ENCODE measurements at places on chromosomes 5 and 9. TPM values are rescaled to one million over a fixed set of nuclear protein-coding genes. Genes with fewer than 3 reads are reported as not detected.

DNA sequence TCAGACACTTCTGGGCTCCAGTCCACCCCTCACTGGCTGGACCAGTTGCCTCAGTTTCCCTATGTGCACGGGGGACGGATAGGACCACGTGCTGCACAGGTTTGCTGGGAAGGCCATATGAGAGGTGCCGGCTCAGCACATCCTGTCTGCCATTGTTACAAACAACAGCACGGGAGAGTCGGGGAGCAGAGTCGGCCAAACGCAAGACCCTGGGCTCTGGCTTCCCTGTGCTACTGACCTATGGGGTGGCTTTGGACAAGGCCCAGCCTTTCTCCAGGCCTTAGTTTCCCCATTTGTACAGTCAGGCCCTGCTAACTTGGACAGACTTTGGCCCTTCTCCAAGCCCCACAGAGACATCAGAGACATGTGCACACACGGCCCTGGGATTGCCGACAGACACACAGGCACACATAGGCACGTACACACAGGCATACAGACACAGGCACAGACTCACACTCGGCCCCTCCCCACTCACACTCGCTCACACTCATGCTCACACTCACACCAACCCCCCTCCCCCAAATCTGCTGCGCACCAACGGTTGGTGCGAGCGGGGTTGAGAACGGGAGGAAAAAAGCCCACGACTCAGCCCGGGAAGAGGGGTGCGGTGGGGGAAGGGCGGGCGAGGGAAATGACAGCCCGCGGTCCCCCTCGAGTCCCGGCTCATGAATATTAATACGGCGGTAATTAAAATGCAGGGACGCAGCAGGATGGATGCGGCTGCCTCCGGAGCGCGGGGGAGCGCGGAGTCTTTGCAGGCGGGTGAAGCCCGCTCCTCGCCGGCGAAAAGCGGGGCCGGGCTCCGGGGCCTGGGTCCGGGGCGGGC lies 133.0 kb downstream of the C9orf50 start:
- peak; percentile 45 for DNase-seq

GRCh38 chr9:128011071-128011817 lies 30.5 kb upstream of the EEIG1 start:
- DNase-seq = no peak

GRCh38 chr9:28821240-28821639 lies 1248.0 kb upstream of the C9orf72 start:
- no peak for DNase-seq

DNA sequence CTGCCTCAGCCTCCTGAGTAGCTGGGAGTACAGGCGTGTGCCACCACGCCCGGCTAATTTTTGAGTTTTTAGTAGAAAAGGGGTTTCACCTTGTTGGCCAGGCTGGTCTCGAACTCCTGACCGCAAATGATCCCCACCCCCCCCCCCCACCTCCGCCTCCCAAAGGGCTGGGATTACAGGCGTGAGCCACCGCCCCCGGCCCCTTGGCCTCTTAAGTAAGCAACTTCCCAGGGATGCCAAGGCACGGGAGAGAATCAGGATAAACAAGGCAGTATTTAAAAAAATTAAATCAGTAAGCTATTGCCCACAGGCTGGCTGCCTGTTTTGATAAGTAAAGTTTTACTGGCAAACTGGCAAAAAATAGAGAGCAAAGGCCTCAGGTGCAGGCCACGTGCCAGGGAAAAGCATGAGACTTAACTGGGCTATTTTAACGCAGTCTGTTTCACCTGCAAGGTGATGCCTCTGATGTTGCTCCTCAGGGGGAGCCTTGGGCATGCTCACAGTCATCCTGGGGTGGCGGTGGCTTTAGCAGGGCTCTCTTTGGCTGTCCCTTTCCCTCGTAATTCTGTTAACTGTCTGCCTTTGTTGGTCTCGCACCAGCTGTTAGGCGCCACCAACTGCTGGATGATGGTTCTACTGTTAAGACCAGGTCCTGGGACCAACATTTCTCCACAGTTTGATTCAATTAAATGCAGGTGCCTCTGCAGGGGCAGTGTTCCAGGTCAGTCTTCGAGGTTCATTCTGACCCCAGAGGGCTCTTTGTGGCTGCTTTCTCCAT lies 19.4 kb upstream of the RNF130 start:
- DNase-seq = peak; percentile 39

DNA sequence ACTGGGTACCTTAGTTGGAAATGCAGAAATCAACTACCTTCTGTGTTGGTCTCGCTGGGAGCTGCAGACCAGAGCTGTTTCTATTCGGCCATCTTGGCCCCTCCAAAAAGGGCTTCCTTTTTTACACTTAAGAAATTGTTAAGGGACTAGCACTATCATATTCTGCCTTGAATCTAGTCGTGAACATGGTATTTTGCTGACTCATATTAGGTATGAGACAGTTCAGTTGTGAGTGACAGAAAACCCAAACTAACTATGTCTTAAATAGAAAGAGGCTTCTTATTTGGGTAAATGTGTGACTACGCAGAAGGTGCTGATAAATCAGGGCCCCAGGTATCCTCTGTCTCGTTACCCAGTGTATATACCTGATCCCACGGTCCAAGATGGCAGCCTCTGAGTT lies 298.2 kb downstream of the EDIL3 start:
- no peak for DNase-seq

DNA sequence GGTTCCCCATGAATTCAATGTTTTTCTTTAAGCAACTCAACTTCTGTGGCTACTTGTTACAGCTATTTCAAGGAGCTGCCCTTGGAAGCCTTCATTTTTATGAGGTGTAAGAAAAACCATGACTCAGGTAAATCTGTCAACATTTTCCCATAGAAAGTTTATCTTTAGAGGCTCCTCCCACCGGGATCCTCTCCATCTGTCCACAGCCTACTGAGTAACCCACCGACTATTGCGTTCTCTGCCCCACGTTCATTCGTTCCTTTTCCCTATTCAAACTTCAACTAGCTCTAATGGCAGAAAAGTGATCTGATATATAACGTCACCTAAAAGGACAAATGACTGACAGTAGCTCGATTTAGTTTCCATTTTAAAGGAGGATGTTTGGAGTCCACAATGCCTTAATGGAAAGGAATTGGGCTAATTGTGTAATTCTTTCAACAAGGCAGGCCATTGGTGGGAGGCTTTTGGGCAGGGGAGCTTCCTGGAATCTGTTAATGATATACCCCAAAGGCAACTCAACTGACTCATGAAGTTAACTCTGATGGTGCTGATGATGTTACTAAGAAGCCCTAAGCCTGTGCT lies 29.3 kb upstream of the NR3C1 start:
- DNase-seq = no peak

SLC25A48 gene
- not detected for total RNA-seq

BTNL8 gene
- total RNA-seq = not detected

All from activated CD8-positive, alpha-beta T cell treated with anti-CD3 and anti-CD28 coated beads, Interleukin-2, amount 10 ng/mL, durations not matched to agents 7 days and 5 days (primary cell).